ENCODE measurements at places on chromosomes 11 and 22. TPM values are rescaled to one million over a fixed set of nuclear protein-coding genes. Genes with fewer than 3 reads are reported as not detected.

DNA sequence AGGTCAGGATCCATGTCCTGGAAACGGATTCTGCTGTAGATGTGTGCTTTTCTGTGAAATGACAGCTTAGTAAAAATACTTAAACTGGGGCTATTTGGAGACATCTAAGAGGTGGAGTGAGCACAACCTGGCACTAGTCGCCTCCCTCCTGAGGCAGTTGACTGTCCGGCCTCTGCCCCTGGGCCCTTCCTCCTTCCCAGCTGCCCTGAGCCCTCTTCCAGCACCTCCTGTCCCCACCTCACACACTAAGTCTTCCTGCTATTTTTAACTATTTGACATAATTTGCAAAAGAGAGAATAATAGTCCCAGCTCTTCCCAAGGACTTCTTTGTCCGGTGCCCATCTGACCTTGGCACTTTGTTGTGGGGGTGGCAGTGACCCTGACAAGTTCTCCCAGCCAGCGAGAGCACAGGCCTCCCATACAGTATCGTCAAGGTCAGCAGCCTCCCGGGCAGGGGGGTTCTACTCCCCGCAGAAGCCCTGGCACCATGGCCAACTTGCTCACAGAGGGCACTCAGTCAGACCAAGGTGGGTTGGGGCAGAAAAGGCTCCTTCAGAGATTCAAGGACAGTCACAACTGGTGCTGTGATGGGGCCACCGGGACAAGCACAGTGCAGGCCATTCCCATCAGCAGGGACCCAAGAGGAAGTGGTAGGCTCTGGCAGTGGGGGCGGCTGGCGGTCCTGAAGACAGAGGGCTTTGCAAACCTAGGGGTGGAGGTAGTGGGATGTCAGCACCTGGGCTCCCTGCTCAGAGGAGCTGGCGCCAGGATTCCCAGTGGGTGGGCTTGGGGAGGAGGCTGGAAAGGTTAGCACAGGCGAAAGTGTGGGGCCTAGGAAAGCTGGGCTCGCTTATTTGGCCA, 5.5 kb upstream of the NEAT1 start:
- no peak for DNase-seq

The FJX1 gene
- polyA plus RNA-seq, result 6.1 TPM

The HBB gene
- polyA plus RNA-seq, result not detected

GRCh38 chr11:61139387-61139786, 21.8 kb downstream of the VPS37C start:
- DNase-seq, result no peak

- no peak for DNase-seq
These were observed 878.5 kb upstream of the ANO3 start for GRCh38 chr11:25453471-25453870.

- no peak for DNase-seq
These were observed 11.7 kb upstream of the C1QTNF4 start for GRCh38 chr11:47605921-47606320.

- no peak for DNase-seq
These were observed at the start of gene ARHGAP42 for GRCh38 chr11:100687054-100687629. Gene ARHGAP42, plus strand, starts transcription at chr11:100687288. Its CDS starts 391 bp downstream, at chr11:100687679.

The MMP13 gene
- polyA plus RNA-seq, result 0.06 TPM

GRCh38 chr22:45023431-45023830, 13.6 kb upstream of the PHF21B start:
- DNase-seq, result no peak

GRCh38 chr11:1167751-1168231, 10.0 kb downstream of the MUC5AC start:
- DNase-seq, result no peak

DNA sequence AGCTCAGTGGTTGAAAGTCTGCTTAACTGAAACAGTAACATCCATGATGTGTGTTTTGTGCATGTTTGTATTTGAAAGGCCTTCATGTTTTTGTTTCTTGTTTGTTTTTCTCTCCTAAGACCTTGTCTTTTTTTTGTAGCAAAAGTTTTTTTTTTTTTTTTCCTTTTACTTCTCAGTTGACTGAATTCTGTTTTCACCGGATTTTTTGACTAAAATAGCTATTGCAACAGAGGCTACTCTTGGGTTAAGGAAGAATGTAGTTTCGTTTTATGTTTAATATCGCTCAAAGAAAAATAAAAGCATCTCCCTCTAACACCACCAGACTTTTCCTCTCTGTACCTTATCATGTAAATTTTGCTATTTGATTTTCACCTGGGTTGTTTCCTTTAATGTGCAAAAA, 15.1 kb downstream of the APOL6 start:
- DNase-seq, result no peak

GRCh38 chr11:697811-698311, 2.2 kb downstream of the TMEM80 start:
- DNase-seq, result no peak

GRCh38 chr11:3907590-3907989, 52.1 kb downstream of the STIM1 start:
- DNase-seq, result no peak

The CALCA gene
- not detected for polyA plus RNA-seq

- no peak for DNase-seq
These were observed 49.1 kb downstream of the GGTLC2 start for GRCh38 chr22:22693531-22693884.

The CST6 gene
- 4.8 TPM for polyA plus RNA-seq

The TCIRG1 gene
- polyA plus RNA-seq, result 56.0 TPM

The TBRG1 gene
- polyA plus RNA-seq, result 40.8 TPM

- no peak for DNase-seq
These were observed 145.1 kb upstream of the OPCML start for GRCh38 chr11:133677387-133677786.

The AIFM3 gene
- 0.25 TPM for polyA plus RNA-seq

- DNase-seq, result no peak
These were observed 62.0 kb downstream of the YAP1 start for GRCh38 chr11:102172127-102172848.

- DNase-seq, result no peak
These were observed 227.4 kb upstream of the FAT3 start for GRCh38 chr11:91997226-91997625.

DNA sequence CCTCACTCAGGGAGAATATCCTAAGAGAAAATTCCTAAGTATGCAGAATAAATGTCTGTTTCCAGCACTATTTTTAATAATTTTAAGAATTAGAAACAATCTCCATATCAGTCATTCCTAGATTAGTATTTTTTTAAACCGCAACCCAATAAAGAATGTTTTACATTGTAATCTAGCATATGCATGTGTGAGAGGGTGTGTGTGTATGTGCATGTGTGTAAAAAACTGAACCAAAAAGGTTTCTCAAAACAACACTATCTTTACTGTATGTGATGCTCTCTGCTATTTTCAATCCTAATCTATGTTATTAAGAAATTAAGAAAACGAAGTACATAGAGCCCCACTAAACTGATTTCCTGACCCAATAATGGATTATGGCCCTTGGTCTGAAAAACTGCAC, 90.6 kb upstream of the AKIP1 start:
- DNase-seq, result no peak

GRCh38 chr11:75792127-75792731, 22.8 kb upstream of the UVRAG start:
- DNase-seq, result no peak

GRCh38 chr22:49738566-49738965, 89.1 kb downstream of the BRD1 start:
- DNase-seq, result no peak

The NUDT22 gene
- 40.5 TPM for polyA plus RNA-seq

The PNPLA3 gene
- polyA plus RNA-seq, result 4.8 TPM

DNA sequence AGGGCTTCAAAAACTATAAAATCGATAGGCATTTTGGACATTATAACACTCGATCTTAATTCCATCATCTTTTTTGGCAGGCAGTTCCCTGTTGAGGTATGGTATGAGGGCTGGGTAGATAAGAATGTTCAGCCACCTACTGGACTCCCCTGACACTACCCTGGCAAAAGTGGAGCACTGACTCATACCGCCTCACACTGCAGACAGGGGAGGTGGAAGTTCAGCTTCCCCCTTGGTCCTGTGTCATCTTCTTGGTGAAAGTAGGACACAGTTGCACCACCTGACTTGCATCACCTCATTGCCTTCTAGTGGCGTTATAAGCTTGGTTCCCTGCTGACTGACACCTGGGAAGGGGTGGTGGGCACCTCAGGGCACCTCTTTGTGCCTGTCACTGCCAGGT, 30.4 kb downstream of the PAAF1 start:
- no peak for DNase-seq

GRCh38 chr11:27553186-27553585, 46.6 kb upstream of the LIN7C start:
- DNase-seq, result no peak

DNA sequence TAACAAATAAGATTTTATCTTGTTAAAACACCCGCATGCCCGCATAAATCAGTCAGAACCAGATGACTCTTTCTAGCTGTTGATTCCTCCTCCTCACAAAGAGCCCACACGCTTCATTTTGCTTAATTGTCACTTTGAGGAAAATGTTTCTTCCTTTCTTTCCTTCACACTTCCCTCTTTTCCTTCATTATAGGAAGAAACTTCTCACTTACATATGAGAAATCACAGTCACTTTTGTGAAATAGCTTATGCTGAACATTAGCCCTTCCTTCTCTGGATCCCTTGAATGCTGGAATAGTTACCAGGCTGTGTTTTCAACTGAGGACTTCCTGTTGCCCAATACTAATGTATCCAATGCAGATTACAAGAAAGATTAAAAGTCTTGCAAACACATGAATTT, 5.8 kb downstream of the MS4A6E start:
- DNase-seq, result no peak

The MUC5AC gene
- not detected for polyA plus RNA-seq

DNA sequence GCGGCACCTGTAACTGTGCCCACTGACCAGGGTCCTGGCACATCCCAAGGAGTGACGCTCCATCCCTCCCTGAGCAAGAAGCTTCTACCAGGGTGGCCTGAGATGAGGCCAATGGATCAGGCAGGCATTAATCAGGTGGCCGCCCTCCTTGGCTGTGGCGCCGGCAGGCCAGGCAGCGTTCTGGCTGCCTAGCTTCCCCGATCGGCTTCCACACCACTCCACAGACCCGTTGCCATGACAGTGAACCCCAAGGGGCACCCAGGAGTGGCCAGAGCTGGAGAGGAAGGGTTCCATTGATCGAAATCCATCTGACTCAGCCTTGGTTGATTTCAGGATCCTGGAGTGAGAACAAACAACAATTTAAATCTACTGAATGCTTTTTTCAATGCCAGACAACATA, 20.5 kb downstream of the LRRC55 start:
- no peak for DNase-seq

The ME3 gene
- polyA plus RNA-seq, result 15.8 TPM

GRCh38 chr11:77698896-77699295, 61.3 kb upstream of the CLNS1A start:
- no peak for DNase-seq

- DNase-seq, result no peak
These were observed 12.1 kb downstream of the MAPK8IP2 start for GRCh38 chr22:50612528-50613221.

- DNase-seq, result no peak
These were observed 9.5 kb downstream of the SDHD start for GRCh38 chr11:112096194-112096593.

DNA sequence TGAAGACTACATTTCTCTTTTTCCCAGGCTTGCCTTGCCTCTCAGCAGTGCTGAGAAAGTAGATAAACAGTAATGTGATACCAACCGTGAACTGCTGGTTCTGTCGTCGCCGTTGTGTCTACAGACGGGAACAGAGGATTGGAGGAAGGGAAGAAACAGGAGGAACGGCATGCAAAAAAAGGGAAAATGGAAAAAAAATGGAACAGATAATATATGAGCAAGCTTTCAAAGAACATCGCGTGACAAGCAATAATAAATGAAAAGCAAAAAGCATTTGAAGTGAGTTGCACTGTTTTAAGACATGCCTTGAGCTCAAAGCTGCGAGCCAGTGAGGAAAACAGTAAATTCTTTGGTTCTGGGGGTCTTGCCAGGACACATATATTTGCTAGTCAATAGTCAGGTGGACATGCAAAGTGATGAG, 305.9 kb downstream of the CADM1 start:
- DNase-seq, result no peak

The ART5 gene
- polyA plus RNA-seq, result 0.38 TPM

The PLAAT4 gene
- 6.6 TPM for polyA plus RNA-seq

All from BJ (cell line).